A172 (cell line): ENCODE measurements at places on chromosomes 2 and 18. TPM values are rescaled to one million over a fixed set of nuclear protein-coding genes. Genes with fewer than 3 reads are reported as not detected.

HOXD9 gene
- total RNA-seq = 2.8 and 3.6 TPM in 2 replicates

NPPC gene
- total RNA-seq = 0.12 TPM in 1 of 2 replicates, not detected in the other

CFC1 gene
- total RNA-seq = not detected in 2 replicates

SLC9A2 gene
- total RNA-seq = 0.77 and 1.2 TPM in 2 replicates

DNAJC5G gene
- not detected in 2 replicates for total RNA-seq

TRIM43 gene
- total RNA-seq = not detected in 2 replicates

SIX2 gene
- total RNA-seq = not detected in 2 replicates

NT5C1B gene
- not detected in 2 replicates for total RNA-seq

LOXHD1 gene
- total RNA-seq = not detected in 2 replicates

CCDC102B gene
- total RNA-seq = 0.84 and 1.3 TPM in 2 replicates

LGALSL gene
- total RNA-seq = 7.6 and 20.3 TPM in 2 replicates

COLEC12 gene
- 0.02 TPM in 1 of 2 replicates, not detected in the other for total RNA-seq

RND3 gene
- 155 and 205 TPM in 2 replicates for total RNA-seq

REG1B gene
- not detected in 2 replicates for total RNA-seq

PPP4R3B gene
- total RNA-seq = 58.3 and 58.6 TPM in 2 replicates

KCNK3 gene
- 0.05 and 0.60 TPM in 2 replicates for total RNA-seq

LIPT1 gene
- 7.2 and 8.4 TPM in 2 replicates for total RNA-seq

CRYGC gene
- total RNA-seq = not detected in 2 replicates

CENPA gene
- total RNA-seq = 35.8 and 44.3 TPM in 2 replicates

CYS1 gene
- total RNA-seq = 4.0 and 5.9 TPM in 2 replicates

SFT2D3 gene
- 9.0 and 11.3 TPM in 2 replicates for total RNA-seq

CFAP53 gene
- 0.24 and 0.86 TPM in 2 replicates for total RNA-seq

THSD7B gene
- total RNA-seq = 0.02 TPM in 1 of 2 replicates, not detected in the other

NEB gene
- total RNA-seq = not detected in 2 replicates

IL1F10 gene
- not detected in 2 replicates for total RNA-seq

FEV gene
- total RNA-seq = not detected in 2 replicates

ELOA2 gene
- total RNA-seq = not detected in 2 replicates

MRPL19 gene
- total RNA-seq = 127 and 156 TPM in 2 replicates

LDLRAD4 gene
- total RNA-seq = 5.7 and 8.9 TPM in 2 replicates

MAP3K2 gene
- 43.3 and 47.5 TPM in 2 replicates for total RNA-seq

RAMP1 gene
- 32.4 and 35.2 TPM in 2 replicates for total RNA-seq

CCDC138 gene
- 18.8 and 21.3 TPM in 2 replicates for total RNA-seq

IL36RN gene
- total RNA-seq = not detected in 2 replicates
